ENCODE measurements at places on chromosomes 2 and 18.

DNA sequence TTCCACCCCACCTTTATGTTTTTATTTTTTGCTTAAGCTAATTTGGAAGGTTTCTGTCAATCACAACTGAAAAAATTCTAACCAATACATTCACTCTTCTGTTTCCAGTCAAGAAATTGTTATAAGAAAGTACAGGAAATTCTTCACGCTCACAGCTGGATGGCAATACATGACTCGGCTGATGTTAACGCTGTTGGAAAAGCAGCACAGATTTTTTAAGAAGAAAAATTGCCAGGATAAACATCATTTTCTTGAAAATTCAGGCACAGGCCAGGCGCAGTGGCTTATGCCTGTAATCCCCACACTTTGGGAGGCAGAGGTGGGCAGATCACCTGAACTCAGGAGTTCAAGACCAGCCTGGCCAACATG, 46.1 kb downstream of the STPG4 start:
- DNase-seq: no peak

DNA sequence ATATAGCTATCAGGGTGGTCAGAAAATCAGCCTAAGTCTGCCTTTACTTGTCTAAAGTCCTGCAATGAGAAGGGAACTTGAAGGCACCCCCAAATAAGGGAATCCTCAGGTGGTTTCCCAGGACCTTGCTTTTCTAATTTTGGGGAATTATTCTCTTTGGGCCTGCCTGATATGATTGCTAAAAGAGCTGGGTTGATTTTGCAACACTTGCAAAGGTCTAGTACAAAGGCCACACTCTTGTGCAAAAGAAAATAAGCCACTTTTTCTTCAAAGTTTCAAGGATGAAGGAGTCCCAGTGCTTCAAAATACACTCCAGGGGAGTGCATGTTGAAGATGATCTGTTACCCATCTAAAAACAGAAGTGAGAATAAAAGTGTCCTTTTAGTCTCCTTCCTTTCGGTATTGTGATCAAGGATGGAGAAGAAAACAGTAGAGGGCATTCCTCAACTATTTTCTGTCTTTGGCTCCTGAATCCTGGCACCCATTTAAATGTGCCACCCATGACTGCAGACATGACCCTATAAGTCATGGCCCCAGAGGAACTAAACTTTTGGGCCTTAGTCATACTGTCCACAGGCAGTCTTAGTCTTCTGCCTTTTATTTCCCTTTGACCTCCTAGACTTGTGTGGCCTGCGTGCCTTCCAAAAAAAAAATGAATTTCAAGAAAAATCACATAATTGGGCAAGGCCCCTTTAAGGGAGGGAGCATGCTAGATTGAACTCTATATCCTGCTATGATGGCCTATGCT, 5.1 kb downstream of the SULT1C3 start:
- no peak for DNase-seq

- DNase-seq: no peak
Measured at GRCh38 chr2:111654829-111655228, 229.2 kb downstream of the ANAPC1 start.

GRCh38 chr2:52639692-52640091, 1127.9 kb upstream of the CHAC2 start:
- DNase-seq: no peak

GRCh38 chr2:96552315-96553175, 16.0 kb downstream of the ARID5A start:
- DNase-seq: no peak

DNA sequence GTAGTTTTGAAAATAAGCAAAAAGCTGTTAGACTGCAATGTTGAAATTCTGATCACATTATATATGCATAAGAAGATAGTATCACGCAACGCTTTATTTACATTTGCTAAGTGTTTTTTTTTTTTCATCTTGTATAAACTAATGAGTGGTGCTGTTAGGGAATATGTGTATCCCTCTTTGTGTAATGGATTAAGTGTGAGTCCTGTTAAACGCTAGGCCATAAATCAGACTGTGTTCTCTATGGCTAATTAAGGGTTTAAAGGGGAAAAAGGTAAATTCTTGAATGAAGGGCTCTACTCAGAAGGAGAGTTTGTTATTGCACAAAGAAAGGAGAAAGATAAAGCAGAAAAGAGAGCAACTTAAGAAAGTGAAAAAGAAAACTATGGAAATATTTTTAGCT, 4.8 kb upstream of the ASXL3 start:
- DNase-seq: no peak

DNA sequence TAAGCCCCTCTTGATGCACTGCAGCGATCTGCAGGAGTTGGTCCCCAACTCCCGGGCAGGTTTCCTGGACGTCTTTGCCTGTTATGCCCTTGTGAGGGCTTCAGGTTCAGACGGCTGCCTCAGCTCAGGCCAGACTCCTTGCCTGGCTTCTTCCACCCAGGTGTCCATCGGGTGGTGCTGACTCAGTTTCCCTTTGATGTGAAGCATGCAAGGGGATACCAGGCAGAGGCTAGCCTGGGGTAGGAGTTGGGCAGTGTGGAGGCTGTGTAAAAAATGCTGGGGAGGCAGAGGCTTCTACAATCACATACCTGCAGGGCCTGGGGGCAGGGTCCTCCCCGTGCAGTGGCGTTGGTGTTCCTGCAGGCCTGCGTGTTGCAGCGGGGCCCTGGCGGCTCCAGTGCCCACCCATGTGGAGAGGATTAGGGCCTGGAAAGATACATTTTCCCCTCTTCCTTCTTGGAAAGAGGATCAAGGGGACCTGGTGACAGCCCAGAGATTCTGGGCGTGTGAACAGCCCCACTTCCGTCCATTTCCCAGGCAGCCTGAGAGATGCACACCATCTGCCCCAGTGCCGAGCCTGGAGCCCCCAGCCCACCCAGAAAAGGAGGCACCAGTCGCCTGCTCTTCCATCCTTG, 338.3 kb downstream of the DYSF start:
- DNase-seq: no peak

DNA sequence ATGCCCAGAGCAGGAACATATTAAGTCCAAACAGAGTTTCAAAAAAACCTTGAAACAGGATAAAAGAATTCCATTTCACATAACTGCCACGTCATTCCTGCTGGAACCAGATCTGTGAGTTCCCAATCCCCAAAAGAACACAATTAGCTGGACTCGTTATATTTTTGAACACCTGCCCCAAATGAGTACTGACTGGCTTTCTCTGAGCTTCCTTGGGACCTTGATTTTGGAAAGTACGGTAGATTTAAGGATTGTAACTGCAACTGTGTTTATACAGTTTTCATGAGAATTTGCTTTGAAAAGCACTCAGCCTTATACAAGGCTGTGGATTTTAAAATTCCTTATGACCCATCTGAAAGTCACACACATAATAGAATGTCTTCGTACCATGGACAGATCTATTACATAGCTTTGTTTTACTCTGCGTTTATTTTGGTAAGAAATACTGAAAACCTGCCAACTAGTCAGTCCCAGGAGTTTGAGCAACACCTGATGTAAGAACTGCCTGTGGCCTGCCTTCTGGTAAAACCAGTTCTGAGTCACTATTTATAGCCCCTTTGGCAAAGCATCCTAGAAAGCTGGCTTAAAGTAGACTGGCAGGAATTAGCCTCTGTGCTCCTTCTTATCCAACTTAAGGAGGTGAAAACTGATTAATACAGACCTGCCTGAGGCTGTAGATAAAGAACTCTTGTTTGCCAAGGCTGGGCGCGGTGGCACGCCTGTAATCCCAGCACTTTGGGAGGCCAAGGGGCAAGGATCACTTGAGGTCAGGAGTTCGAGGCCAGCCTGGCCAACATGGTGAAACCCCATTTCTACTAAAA, 48.1 kb downstream of the MERTK start:
- DNase-seq: no peak

- no peak for DNase-seq
Measured at GRCh38 chr18:51765606-51766360, 568.3 kb upstream of the MEX3C start.

DNA sequence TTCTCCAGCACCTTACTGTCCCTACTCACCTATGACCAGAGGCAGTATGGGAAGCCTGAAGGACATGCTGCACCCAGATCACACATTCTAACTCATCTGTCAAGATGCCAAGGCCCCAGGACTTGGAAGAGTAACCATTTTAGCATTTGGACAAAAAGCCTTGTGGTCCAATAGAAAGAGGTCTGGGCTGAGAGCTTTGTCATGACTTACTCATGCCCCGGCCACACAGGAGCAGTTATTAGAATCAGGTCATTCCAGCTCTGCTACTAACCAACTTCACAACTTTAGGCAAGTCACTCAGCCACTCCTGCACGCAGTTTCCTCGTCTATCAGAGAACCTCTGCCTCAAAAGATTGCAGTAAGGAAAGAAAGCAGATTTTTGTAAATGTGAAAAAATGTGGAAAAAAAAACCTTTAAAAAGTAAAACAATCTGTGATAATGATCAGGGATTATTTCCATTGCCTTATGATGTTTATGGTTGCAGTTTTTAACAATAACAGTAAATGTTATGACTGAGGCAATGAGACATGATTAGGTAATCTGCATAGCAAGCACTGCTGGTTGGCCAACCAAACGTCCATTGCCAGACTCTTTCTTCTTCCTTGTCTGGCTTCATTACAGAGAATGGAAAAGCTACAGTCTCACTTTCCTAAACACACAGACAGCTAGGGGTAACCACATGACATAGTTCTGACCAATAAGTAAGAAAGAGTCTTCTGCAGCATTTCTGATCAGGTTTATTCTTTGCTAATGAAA, 255.4 kb upstream of the CHAC2 start:
- no peak for DNase-seq

GRCh38 chr2:217629347-217629746, 373.4 kb downstream of the TNS1 start:
- DNase-seq: no peak

GRCh38 chr2:240818293-240819125, 1.5 kb downstream of the KIF1A start:
- DNase-seq: no peak

DNA sequence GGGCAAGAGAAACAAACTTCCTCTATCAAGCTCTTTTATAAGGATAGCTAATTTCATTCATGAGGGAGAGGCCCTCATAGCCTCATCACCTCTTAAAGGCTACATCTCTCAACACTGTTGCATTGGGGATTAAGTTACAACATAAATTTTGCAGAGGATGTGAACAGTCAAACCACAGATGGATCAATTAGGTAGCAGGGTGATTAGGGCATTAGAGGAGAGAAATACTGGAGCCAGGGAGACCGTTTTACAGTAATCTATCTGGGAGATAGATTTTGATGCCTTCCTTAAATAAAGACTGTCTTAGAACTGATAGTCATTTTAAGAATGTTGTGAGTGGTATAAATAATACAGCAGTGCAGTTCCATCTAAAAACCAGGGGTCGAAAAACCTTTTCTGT, 258.9 kb downstream of the DCC start:
- no peak for DNase-seq

DNA sequence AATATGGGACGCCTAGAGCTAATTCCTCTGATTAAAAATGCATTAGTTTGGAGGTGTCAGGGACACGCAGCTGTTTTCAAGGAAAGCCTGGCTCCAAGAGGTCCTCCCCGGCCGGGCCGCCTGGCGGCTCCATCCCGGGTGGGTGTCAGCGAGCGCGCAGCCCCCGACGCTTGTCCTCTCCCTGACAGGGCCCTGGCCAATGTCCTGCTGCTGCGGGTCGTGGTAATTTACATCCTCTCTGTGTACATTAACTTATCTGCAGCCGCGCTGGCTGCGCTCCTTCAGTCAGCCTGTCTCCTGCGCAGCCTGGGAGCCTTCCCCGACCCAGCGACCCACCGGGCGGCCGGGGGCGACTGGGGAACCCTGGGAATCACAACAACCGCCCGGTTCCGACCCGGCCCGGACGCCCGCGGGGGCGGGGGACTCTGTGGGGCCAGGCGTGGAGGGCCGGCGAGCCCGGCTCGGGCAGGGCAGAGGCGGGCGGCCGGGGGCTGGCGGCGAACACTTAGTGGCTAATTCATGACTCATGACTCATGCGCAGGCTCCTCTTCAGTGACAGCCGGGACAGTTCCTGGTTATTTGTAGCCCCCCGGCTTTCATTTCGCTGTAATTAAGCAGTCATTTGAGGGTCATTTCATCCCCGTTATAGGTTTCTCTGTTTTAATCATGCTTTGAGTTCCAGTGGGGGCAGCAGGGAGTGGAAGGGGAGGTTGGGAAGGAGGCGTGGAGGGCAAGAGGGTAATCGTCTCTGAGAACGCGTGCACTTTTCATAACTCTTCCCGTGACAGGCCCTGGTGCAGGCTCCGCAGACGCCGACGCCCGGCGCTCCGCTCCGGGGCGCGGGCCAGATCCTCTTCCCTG, 141.9 kb upstream of the CTAGE1 start:
- DNase-seq: no peak

- no peak for DNase-seq
Measured at GRCh38 chr2:97660044-97660774, 3.6 kb downstream of the ACTR1B start.

DNA sequence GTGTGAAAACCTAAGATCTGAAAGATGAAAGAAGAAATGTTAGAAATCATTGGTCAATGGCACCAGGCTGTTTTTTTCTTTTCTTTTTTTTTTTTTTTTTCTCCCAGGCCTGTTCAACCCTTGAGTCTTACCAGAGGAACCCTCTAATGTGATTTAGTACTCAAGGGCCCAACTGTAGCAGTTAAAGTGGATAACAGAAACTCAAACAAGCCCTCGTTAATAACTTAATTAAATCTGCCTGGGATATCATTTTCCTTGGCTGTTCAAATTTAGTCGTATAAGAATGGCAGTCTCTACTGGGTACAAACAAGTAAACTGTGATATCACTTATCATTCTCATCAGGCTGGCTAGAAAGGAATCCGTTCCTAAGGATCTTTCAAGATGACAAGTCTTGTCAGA, 16.5 kb downstream of the ARL4C start:
- DNase-seq: no peak

DNA sequence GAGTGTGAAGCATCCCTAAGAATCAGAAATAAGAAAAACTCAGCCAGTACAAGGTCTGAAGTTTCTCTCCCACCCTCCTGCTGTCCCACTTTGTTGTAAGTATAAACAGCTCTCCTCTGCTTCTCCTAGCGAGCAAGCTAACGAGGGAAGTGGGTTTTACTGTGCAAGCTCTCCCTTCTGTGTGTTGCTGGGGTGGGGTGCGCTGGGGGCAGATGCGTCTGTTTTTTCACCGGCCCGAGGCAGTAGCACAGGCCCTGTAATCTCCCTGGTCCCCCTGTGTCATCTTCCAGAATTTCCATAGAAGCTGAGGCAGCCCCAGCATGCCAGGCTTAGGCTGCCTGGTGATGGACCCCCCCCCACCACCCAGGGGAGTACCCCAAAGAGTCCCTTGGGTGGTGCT, 9.4 kb upstream of the CXCR4 start:
- no peak for DNase-seq

GRCh38 chr2:161161074-161161706, 962 bp downstream of the TANK start:
- DNase-seq: no peak

- no peak for DNase-seq
Measured at GRCh38 chr2:211846036-211846400, 692.6 kb downstream of the ERBB4 start.

DNA sequence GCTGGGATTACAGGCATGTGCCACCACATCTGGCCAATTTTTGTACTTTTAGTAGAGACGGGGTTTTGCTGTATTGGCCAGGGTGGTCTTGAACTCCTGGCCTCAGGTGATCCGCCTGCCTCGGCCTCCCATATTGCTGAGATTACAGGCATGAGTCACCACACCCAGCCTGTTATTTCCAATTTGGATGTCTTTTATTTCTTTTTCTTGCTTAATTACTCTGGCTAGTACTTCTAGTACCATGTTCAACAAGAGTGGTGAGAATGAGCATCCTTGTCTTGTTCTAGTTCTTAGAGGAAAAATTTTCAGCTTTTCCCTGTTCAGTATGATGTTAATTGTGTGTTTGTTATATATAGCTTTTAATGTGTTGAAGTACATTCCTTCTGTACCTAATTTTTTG, 23.4 kb downstream of the CCDC138 start:
- no peak for DNase-seq

Measured in stimulated activated CD8-positive, alpha-beta memory T cell treated with anti-CD3 and anti-CD28 coated beads, Interleukin-15, amount 100 ng/mL, for 24 hours (primary cell).